ENCODE measurements at places on chromosomes 12 and 14.

- no peaks in the 10 kb centered on the region for H3K27me3 ChIP-seq
- no peaks in the 10 kb centered on the region for H3K36me3 ChIP-seq
- no peak overlapping the region for H3K27ac ChIP-seq
- H3K4me1 ChIP-seq: peaks cover 14% of the 10 kb centered on the region
- H3K4me3 ChIP-seq: no peak overlapping the region
- no peak for DNase-seq
Measured at GRCh38 chr12:121057794-121058193, 18.7 kb upstream of the OASL start.

- no peak overlapping the region for H3K4me3 ChIP-seq
- H3K36me3 ChIP-seq: peaks cover 59% of the 10 kb centered on the region
- no peak for DNase-seq
- no peak overlapping the region for H3K27ac ChIP-seq
- H3K4me1 ChIP-seq: peaks cover 36% of the 10 kb centered on the region
Measured at GRCh38 chr12:47234576-47235141, 154.9 kb upstream of the AMIGO2 start.

DNA sequence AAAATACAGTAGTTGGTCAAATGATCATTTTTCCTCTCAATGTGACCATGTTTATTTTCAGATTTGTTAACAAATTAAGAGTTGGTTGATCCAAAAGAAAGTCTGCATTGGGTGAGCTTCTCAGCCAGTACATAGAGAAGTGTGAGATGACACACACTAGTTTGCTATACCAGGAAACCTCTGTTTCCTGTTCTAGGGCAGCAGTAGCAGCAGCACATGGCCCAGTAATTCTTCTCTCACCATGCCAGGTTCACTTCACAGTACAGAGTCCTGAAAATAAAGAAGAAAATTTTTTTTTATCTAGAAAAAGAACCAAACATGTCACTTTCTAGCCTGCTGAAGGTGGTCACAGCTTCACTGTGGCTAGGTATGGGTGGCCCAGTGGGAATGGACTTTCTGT, 250.2 kb upstream of the OR4E1 start:
- peak overlapping the region; percentile 90 for H3K27ac ChIP-seq
- H3K27me3 ChIP-seq: no peaks in the 10 kb centered on the region
- peak overlapping the region; percentile 54 for H3K4me3 ChIP-seq

GRCh38 chr14:73616831-73617230, 4.5 kb downstream of the ACOT6 start:
- H3K36me3 ChIP-seq: no peaks in the 10 kb centered on the region
- H3K4me1 ChIP-seq: peaks cover 6% of the 10 kb centered on the region
- peaks cover 26% of the 10 kb centered on the region for H3K27me3 ChIP-seq
- no peak overlapping the region for H3K27ac ChIP-seq
- DNase-seq: no peak

- DNase-seq: no peak
- no peak overlapping the region for H3K4me3 ChIP-seq
- peaks cover 4% of the 10 kb centered on the region for H3K36me3 ChIP-seq
- H3K4me1 ChIP-seq: peaks cover 6% of the 10 kb centered on the region
- peaks cover 1% of the 10 kb centered on the region for H3K27me3 ChIP-seq
Measured at GRCh38 chr14:99055019-99055418, 217.0 kb downstream of the BCL11B start.

- no peaks in the 10 kb centered on the region for H3K27me3 ChIP-seq
- no peaks in the 10 kb centered on the region for H3K36me3 ChIP-seq
- DNase-seq: no peak
Measured at GRCh38 chr12:88472775-88473174, 107.5 kb downstream of the KITLG start.

- no peak overlapping the region for H3K4me3 ChIP-seq
- H3K36me3 ChIP-seq: no peaks in the 10 kb centered on the region
- H3K4me1 ChIP-seq: peaks cover 9% of the 10 kb centered on the region
- no peak overlapping the region for H3K27ac ChIP-seq
Measured at GRCh38 chr12:48187916-48188695, 4.7 kb downstream of the CCDC184 start.

- no peak overlapping the region for H3K27ac ChIP-seq
- peaks cover 3% of the 10 kb centered on the region for H3K4me1 ChIP-seq
- DNase-seq: no peak
- no peaks in the 10 kb centered on the region for H3K36me3 ChIP-seq
Measured at GRCh38 chr14:100589760-100590469, 2.7 kb upstream of the BEGAIN start.

All from T-helper 2 cell treated with Interferon-gamma antibody and Interleukin-4, amounts not matched to agents 5 μg/mL and 100 μg/mL, for 36 hours (primary cell).